Stimulated activated CD4-positive, alpha-beta T cell treated with anti-CD3 and anti-CD28 coated beads, Interleukin-12 subunit alpha, Interleukin-12 subunit beta, amount 100 ng/mL, for 24 hours (primary cell): ENCODE measurements at places on chromosomes 13 and 19.

GRCh38 chr13:50846861-50847475 is 3.5 kb upstream of the DLEU7 start:
- no peak for DNase-seq

- no peak for DNase-seq
Measured at GRCh38 chr19:15419413-15420025, 731 bp upstream of the AKAP8L start.

GRCh38 chr19:6362351-6362801 is 1.0 kb downstream of the CLPP start:
- DNase-seq: no peak

- peak; percentile 63 for DNase-seq
Measured at GRCh38 chr13:23377983-23378632, 55.4 kb downstream of the SACS start.

DNA sequence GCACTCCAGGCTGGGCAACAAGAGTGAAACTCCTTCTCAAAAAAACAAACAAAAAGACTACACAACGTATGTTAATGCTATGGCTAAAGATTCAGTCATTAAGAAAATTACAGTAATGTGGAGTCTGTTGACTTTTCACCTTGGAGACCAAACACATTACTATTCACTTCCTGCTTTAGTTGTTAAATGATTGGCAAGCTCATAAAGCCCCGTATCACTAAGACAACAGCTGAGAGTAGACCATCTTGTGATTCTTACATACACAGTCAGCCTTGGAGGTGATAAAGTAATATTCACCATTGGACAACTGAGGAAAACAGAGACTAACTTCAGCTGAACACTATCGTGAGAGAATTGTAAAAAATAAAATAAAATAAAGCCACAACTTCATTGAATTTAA is 86.5 kb downstream of the KCTD12 start:
- no peak for DNase-seq

GRCh38 chr19:29715701-29716581 is 880 bp upstream of the C19orf12 start:
- no peak for DNase-seq

DNA sequence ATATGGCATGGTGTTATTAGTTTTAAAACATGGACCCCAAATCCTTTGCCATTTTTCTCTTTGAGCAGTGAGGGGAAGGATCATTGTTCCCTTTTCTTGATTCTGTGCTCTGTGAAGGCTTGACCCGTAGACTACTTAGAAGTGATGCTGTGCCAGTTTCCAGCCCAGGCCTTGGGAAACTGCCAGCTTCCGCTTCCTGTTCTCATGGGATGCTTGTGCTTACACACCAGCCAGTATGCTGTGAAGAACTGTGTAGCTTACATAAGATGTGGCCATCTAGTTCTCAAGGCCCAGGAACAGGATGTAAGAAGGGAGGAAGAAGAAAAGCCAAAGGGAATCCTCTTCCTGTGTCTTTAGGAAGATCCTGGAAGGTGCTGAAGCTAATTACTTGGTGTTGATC is 180.9 kb downstream of the PCCA start:
- no peak for DNase-seq

- no peak for DNase-seq
Measured at GRCh38 chr19:22919946-22920345, 83.0 kb downstream of the ZNF728 start.

DNA sequence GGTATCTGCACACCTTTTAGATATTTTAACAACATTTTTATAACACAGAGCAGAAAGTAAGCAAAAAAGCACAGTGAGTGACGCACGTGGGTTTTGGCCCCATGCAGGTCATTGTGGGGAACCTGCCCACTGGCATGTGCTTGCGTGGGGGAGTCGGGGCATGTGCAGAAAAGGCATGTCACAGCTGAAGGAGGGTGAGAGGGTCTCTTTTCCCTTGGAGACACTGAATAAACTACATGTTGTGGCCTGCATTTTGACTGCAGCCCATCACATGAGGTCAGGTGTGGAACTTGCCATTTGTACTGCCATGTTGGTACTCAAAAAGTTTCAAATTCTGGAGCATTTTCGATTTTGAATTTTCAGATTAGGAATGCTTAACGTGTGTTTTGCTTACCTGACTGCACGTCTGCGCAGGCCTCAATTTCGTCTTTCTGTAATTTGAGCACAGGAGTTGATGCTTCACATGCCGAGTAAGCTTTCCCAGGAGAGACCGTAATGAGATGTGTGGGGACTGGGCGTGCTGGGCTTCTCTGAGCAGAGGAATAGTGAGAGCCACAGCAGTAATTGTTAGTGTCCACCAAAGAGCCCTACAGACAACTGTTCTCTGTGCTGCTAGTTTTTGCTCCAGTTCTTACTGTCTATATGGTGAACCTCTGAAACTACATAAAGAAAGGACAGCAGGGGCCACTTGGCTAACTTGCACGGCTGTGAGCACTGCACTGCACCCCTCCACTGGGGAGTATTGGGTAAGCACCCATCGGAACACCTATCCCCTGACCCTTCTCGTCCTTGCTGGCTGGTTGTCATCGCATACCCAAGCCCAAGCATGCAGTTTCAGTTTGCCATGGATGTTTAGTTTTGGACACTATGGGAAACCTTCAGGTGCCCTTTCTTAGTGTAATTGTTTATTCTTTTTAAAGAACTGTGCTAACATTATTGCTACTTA is 72.9 kb upstream of the GPR183 start:
- no peak for DNase-seq

- DNase-seq: no peak
Measured at GRCh38 chr13:29339386-29340272, 255.9 kb downstream of the SLC7A1 start.

- peak; percentile 18 for DNase-seq
Measured at GRCh38 chr13:41019011-41019487, at the start of gene ELF1. ELF1 (minus strand) TSS chr13:41019316; CDS start chr13:40982054, 37,262 bp downstream.

- DNase-seq: no peak
Measured at GRCh38 chr19:49116544-49116943, 2.4 kb downstream of the LIN7B start.
